ENCODE measurements at places on chromosomes 1 and 21.

GRCh38 chr1:63674238-63674864, 81.1 kb downstream of the PGM1 start:
- no peak for DNase-seq

- no peak for DNase-seq
These were observed 33.7 kb downstream of the PSEN2 start for GRCh38 chr1:226903819-226904716.

DNA sequence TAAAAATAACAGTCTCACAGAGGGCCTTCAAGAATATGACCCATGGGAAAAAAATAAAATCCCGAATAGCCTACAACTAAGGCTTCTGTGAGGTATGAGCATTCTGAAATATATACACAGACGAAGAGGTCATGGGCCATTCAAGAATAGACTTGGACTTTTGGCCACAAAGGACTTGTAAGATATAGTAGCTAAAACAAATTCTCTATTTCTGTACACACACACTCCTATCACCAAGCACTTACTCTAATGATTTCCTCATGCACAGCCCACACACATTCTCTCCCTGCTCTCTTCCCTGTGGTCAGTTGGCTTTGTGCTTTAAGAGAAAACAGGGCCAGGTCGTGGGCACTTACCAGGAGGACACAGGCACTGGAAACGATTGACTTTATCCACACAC, 69.7 kb upstream of the ADAM30 start:
- DNase-seq = no peak

DNA sequence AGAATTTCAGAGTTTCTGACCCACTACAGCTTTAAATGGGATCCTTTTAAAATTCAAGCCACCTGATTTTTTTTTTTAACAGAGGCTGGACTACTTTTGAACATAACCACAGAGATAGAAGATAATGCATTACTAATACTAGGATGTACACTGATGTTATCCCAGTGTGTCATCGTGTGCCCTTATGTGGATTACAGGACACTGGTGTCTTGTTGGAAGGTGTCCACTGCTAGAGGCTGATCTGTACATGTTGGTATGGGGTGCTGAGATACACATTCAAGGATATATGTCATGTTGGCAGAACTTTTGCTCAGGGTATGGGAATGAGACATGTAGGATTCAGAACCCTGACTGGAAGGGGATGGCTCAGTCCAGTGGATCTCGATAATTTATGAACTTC, 56.3 kb downstream of the INAVA start:
- no peak for DNase-seq

DNA sequence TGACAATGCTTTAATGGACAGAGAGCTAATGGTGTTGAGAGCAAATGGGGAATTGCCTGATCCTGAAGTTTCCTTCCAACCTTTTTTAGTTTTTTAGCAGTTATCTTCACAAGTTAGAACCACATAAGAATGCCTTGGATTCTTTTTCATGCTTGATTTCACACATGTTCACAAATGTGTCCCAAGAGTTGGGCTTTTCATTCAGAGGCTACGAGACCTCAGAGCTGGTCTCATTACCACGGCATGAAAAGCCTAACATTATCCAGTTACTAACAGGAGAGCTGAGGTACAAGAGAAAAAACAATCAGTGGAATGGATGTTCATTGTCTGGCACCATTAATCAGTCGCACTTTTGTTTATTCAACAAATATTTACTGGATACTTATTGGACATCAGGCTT, 340.6 kb downstream of the ZNF326 start:
- no peak for DNase-seq

- DNase-seq = no peak
These were observed 5.9 kb upstream of the CTRC start for GRCh38 chr1:15432324-15432723.

GRCh38 chr1:175174309-175175102, 18.1 kb downstream of the KIAA0040 start:
- no peak for DNase-seq

GRCh38 chr1:240980342-240980741, 368.4 kb upstream of the GREM2 start:
- DNase-seq = no peak

DNA sequence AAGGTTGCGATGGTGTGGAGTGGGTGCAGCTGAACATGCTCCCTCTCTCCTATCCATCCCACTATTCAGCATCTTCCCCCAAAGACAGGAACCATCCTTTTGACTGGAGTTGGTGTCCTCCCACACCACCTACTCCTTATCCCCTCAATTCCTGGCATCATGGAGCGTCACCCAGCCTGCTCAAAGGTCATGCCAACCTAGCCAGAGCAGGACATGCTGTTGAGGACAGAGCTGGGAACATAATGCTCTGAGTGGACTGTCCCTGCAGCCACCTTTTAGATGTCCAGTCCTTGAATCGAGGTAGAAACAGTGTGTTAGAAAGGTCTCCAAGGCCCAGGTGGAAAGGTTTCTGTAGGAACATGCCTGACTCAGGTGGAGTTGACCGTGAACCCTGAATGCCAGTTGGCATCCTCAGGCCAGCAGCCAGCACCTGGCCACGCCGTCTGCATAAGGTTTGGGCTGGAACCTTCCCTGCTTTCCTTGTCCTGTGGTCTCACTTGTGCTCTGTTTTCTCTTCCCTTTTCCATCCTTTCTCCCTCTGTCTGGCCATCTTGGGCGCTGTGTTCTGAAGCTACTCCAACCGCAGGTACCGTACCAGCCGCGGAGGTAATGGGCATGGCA, 52.2 kb upstream of the CNTN2 start:
- DNase-seq = no peak

DNA sequence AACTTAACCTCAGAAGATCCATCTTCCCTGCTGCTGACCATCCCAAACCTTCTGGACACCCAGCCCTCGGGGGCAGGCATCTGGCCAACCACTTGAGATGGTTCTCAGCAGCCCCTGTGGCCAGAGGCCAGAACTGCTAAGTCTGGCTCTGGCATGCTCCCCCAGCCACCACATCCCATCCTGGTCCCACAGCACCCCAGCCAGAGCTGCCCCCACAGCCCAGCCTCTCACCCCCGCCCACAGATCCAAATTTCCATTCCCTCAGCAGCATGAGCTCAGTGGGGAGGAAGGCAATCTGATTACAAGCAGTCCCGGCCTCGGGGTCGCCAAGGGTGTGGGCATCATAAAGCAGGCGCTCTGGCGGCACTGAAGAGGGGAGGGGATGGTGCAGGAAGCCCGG, 45.6 kb downstream of the GLIS1 start:
- no peak for DNase-seq

GRCh38 chr1:204255966-204256365, 42.2 kb upstream of the GOLT1A start:
- DNase-seq = no peak

DNA sequence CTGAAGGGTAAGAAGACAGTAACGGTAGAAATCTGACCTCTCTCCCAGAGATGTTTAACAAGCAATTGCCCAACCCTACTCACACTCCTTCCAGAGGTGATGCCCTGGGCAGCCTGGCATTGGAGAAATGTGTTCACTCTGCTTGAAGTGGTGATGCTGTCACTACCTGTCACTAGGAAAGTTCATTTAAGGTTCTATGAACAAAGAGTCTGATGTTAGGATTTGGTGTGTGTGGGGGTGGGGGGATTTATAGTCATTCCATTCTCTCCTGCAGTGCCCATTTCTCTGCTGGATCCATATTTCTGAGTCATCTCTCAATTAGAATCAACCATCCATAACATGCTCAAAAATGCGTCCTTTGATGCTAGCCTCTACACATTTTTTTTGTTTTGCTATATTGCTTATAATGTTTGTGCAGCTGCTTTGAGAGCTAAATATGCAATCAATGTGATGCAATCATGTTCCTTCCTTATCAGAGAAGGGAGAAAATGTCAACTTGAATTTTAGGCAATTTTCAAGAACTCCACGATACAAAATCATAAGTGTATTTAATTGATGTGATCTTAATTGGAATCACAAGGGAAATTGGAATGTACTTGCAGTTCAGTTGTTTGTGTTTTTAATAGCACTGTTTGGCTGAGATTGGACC, 173.9 kb downstream of the DUSP10 start:
- no peak for DNase-seq

DNA sequence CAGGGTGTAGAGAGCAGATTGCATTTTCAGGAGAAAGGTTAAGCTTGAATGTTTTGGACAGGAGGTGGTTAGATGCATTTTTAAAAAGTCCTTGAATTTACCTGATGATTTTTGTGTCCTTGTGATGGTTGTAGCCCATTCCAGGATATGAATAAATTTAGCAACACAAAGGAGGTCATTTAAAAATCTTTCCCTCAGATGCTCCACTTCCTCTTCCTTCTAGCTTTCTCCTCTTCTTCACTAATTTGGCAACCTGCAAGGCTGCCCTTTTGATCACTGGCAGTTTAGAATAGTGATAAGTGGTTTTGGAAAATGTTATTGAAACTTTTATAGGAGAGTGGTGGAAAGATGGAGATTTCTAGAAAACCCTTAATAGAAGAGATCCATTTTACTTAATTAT, 124.0 kb downstream of the LMO4 start:
- no peak for DNase-seq

- DNase-seq = no peak
These were observed 190.7 kb upstream of the MAP1LC3C start for GRCh38 chr1:242189591-242189990.

DNA sequence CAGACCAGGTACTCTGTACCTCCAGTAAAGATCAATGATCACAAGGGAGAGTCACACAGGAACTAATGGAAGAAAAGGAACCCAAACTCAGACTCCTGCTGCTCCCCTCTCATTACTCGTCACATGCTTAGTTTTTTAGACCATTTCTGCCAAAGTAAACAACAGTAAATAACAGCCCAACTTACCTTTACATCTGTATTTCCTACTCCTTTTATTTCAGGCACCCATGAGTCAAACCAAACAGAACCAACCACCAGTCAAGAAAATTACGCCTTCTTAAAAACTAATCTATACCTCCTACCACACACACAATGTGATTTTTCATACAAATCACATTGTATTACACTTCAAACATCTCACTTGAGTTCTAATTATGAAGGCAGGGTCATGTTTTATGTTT, 61.4 kb upstream of the HTR1D start:
- DNase-seq = no peak

DNA sequence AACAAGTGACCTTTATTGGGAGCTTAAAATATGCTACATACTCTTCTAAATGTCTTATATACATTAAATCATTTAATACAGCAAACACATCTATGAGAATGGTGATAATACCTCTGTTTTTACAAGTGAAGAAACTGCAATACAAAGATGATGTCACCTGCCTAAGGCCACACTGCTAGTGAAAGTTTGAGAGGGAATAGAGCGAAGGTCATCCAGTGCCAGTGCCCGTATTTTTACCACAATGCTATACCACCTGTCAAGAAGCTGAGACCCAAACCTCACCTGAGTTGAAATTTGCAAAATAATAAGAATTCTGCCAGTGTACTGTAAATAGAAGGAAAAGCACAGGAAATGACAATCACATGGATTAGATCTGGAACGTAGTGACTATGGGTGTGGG, 200.4 kb upstream of the TMPRSS15 start:
- DNase-seq = no peak

DNA sequence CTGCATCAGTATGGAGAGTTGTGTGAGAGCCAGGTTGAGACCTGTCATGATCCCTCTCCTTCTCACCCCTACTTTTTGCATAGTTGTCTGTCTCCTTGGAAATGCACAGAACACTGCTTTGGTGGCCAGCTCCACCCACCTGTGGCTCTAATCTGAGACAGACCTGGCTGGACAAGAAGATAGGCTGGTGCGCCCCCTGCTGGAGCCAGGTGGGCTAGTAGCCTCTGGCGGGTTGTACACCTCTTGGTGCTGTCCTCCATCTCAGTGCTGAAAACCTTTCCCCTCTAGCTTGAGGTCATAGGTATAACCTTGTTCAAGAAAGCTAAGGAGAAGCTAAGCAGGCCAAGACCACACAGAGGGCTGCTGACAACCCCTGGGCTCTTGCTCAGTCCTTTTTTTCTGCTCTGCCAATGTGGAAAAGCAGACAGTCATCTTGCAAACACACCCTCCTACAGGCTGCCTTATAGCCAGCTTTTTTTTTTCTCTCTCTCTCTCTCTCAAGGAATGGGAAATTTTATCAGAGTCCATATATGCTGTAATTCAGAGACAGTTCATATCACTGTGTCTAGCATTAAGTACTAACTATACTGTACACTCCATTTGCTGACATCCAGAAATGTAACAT, 58.8 kb upstream of the SPATA6 start:
- no peak for DNase-seq

DNA sequence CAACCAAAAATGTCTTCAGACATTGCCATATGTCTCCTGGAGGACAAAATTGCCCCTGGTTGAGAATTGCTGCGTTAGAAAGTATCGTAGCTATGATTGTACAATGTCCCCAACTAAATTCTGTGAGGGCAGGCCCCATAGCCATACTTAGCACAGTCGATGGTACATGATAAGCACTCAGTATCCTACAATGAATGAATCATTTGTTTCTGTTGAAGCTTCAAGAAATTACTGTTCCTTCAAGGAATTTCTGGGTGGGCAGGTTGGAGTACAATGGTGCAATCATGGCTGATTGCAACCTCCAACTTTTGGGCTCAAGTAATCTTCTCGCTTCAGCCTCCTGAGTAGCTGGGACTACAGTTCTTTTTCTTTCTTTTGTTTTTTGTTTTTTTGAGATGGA, 4.7 kb downstream of the CAP1 start:
- DNase-seq = no peak

- DNase-seq = no peak
These were observed 88.0 kb downstream of the NR5A2 start for GRCh38 chr1:200115532-200115931.

- no peak for DNase-seq
These were observed 147.7 kb downstream of the CDC42BPA start for GRCh38 chr1:227170361-227171166.

DNA sequence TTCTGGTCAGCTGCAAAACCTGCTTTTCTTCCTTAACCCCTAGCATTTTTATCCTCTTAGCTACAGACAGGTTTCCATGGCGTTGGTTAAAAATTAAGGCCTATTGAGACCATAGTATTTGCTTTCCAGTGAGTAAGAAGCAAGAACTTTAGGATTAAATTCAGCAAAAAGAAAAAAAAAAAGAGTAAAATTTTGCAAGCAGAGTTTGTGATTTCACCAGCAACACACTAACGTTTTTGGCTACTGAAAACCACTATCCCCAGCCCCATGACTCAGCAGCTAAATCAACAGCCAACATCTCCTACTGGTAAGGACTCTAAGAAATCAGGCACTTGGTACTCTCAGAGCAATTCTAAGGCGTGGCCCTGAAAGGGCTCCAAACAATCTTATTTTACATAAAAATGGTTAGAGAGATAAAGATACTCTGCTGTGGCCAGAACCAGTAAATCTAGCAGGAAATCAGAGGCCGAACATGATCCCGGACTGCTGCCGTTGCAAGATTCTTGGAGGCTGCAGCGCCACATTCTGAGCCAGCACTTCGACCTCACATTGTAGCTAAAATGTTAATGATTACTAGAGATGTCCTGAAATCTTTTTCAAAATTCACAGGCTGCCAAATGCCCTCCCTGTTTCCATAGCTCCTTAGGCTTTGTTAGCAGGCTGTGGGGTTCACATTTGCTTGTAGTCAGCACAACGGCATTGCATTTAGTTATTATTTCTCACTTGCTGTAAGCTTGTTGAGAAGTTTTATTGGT, 1.6 kb upstream of the ENO1 start:
- peak; percentile 28 for DNase-seq

GRCh38 chr1:180527101-180527669, 24.8 kb upstream of the ACBD6 start:
- DNase-seq = no peak

All from activated T-helper 9 cell treated with anti-CD3 and anti-CD28 coated beads, Interleukin-2, amount 50 U/mL, for 16 hours (primary cell).